ENCODE measurements at places on chromosomes 2 and 18.

- no peak overlapping the region for H3K4me3 ChIP-seq
- H3K4me1 ChIP-seq = no peaks in the 10 kb centered on the region
- no peak for DNase-seq
- H3K27ac ChIP-seq = no peak overlapping the region
- H3K27me3 ChIP-seq = no peaks in the 10 kb centered on the region
These were observed 42.7 kb downstream of the VSNL1 start for GRCh38 chr2:17583166-17583565.

DNA sequence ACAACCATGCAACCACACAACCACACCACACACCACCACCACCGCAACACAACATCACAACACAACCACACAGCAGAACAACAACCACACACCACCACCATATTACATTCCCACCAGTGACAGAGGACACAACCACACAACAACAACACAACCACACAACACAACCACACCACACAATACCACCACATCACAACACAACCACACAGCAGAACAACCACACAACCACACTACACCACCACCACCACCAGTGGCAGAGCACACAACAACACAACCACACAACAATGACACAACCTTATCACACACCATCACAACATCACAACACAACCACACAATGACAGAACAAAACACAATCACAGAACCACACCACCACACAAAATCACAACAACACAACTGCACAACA is 313.0 kb upstream of the MYT1L start:
- H3K4me1 ChIP-seq = no peaks in the 10 kb centered on the region
- no peaks in the 10 kb centered on the region for H3K36me3 ChIP-seq
- no peak for DNase-seq
- H3K27me3 ChIP-seq = no peaks in the 10 kb centered on the region
- H3K27ac ChIP-seq = no peak overlapping the region

DNA sequence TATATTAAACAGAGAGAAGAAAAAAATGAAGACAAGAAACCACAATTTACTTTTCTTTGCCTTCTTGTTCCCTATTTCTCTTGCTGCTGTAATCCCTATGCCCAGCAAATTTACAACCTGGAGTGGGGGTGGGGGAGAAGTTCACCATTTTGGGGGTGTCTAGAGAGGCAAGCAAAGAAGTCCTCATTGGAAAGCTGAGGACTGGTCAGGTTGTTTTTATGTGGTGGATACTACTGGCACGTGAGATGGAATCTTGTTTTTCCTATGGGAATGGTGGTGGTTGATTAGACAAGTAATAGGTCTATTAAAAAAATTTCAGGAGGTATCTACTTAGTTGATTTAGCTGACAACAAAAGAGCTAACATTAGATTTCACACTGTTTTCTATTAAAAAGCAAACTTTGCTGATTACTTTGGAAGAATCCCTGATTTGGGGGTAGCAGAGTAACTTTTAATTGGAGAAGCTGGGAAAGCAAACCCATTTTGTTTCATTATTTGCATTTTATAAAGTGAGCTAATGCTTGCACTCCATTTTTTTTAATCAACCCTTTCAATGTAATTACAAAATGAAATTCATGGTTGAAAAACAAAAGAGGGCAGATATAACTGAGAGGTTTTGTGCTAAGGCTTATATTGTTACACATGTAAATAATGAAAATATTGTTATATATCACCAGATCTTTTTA is 6.0 kb downstream of the POU3F3 start:
- no peaks in the 10 kb centered on the region for H3K36me3 ChIP-seq
- H3K27ac ChIP-seq = no peak overlapping the region
- DNase-seq = no peak
- no peak overlapping the region for H3K4me3 ChIP-seq

- H3K27ac ChIP-seq = no peak overlapping the region
- no peak overlapping the region for H3K4me3 ChIP-seq
- H3K36me3 ChIP-seq = peaks cover 18% of the 10 kb centered on the region
- peak; percentile 47 for DNase-seq
These were observed 25.7 kb downstream of the TGOLN2 start for GRCh38 chr2:85302121-85302520.

DNA sequence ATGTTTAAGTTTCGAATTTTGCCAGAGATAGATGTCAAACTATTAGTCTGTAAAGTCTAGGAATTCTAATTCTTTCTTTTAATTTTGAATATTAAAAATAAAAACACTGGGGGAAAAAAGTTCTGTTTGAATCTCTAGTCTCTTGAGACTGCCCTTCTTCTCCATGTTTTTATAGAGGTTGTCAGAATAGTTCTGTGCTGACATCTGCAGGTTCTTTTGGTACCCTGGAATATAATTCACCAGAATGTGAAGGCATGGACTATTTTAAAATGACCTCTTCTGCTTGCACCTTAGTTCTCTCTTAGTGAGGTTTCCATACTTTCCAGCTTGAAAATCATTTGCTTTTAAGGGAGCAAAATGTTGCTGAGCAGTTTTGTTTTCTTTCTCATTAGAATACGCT is 121.0 kb upstream of the MSTN start:
- H3K27me3 ChIP-seq = peaks cover 7% of the 10 kb centered on the region
- no peak for DNase-seq
- no peak overlapping the region for H3K4me3 ChIP-seq
- H3K4me1 ChIP-seq = peaks cover 35% of the 10 kb centered on the region
- H3K36me3 ChIP-seq = no peaks in the 10 kb centered on the region

- no peak overlapping the region for H3K27ac ChIP-seq
- no peak overlapping the region for H3K4me3 ChIP-seq
- no peaks in the 10 kb centered on the region for H3K36me3 ChIP-seq
- no peaks in the 10 kb centered on the region for H3K4me1 ChIP-seq
- no peak for DNase-seq
These were observed 153.9 kb downstream of the B3GNT2 start for GRCh38 chr2:62349788-62350187.

DNA sequence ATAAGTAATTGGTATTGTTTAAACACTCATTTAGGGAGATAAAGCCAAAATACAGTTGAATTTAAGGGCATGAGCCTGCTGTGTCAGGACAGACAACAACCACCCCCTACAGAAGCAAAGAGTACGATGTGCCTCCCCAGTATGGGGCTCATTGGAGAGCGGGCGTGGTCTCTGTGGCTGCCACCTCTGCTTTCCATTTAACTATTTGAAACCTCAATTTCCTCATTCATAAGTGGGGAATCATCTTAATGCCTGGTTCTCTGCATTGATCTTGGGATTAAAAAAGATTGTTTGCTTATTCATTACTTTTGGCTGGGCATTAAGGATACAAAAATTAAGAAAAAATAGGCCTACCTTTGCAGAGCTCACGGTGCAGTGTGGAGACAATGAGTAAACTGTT is 21.4 kb downstream of the KCNS3 start:
- H3K4me3 ChIP-seq = no peak overlapping the region
- DNase-seq = no peak
- H3K4me1 ChIP-seq = no peaks in the 10 kb centered on the region

DNA sequence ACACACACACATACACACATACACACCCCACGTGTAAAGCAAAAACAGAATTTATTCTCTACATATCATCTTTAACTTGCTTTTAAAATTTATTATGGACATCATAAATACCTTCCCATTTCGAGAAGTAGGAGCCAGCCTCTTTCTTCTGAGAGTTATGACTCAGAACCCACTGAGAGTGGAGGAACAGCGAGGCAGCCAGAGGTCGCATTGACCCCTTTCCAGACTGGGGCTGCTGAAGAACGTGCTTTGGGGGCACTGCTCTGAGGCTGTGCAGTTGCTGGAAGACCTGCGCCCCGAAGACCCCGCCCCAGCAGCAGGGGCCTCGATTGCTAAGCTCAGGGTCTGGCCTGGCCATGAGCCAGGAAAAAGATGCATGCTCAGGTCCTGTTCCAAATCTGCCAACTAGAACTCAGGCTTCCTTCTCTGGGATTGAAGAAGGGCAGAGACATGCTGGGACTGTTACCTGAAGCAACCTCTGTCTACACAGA is 133.8 kb upstream of the TWIST2 start:
- no peaks in the 10 kb centered on the region for H3K36me3 ChIP-seq
- H3K4me3 ChIP-seq = no peak overlapping the region
- H3K27ac ChIP-seq = no peak overlapping the region
- DNase-seq = no peak
- no peaks in the 10 kb centered on the region for H3K27me3 ChIP-seq

GRCh38 chr18:66674286-66674685 is 70.4 kb upstream of the CDH19 start:
- no peaks in the 10 kb centered on the region for H3K4me1 ChIP-seq
- no peaks in the 10 kb centered on the region for H3K36me3 ChIP-seq
- DNase-seq = no peak
- H3K27me3 ChIP-seq = no peaks in the 10 kb centered on the region

DNA sequence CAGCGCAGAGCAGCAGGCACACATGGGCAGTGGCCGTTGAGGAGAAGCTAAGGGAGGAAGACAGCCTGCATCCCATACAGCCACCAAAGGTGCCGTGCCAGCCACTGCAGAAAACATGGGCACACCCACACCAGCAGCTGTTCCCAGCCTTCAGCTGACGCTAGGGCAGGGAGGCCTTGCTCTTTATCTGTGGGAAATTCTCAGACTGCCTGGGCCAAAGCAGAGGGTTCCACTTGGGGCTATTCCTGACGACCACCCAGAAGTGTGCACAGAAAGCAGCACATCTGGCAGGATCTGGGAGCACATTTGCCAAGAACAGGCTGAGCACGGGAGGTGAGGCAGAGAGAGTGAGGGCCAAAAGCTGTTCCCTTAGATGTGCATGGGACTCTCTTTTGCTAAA is 101.3 kb upstream of the SOX11 start:
- no peak for DNase-seq
- H3K4me1 ChIP-seq = no peaks in the 10 kb centered on the region
- no peak overlapping the region for H3K4me3 ChIP-seq
- H3K27ac ChIP-seq = no peak overlapping the region

GRCh38 chr2:217978536-217979150 is 24.2 kb downstream of the TNS1 start:
- peak; percentile 65 for DNase-seq
- no peaks in the 10 kb centered on the region for H3K4me1 ChIP-seq
- H3K4me3 ChIP-seq = peak overlapping the region; percentile 32
- peak overlapping the region; percentile 68 for H3K27ac ChIP-seq

DNA sequence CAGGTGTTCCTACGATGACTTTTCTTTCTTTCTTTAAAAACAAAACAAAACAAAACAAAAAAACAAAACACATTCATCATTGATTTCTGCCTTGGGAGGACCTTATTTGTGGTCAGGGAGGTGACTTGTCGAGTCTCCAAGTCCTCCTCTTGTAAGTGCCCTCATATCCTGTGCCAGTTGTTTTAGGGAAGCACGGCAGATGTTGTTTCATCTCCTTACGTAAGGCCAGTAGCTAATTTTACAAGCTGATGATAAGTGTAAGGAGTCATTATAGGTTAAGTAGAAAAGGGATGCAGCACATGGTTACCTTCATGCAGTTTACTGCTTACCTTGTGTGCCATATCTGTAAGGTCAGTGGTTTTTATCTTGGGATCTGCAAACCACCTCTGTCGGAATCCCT is 52.2 kb downstream of the MRPS9 start:
- DNase-seq = no peak
- H3K36me3 ChIP-seq = peaks cover 9% of the 10 kb centered on the region
- no peaks in the 10 kb centered on the region for H3K4me1 ChIP-seq

GRCh38 chr2:86632672-86633071 is 9.0 kb upstream of the RNF103 start:
- no peaks in the 10 kb centered on the region for H3K27me3 ChIP-seq
- H3K4me1 ChIP-seq = no peaks in the 10 kb centered on the region
- H3K27ac ChIP-seq = no peak overlapping the region
- no peaks in the 10 kb centered on the region for H3K36me3 ChIP-seq
- H3K4me3 ChIP-seq = no peak overlapping the region

- H3K4me1 ChIP-seq = no peaks in the 10 kb centered on the region
- no peaks in the 10 kb centered on the region for H3K36me3 ChIP-seq
- H3K27me3 ChIP-seq = no peaks in the 10 kb centered on the region
- H3K27ac ChIP-seq = no peak overlapping the region
- H3K4me3 ChIP-seq = no peak overlapping the region
These were observed 159.4 kb downstream of the GALNT14 start for GRCh38 chr2:30978854-30979253.

GRCh38 chr2:58908501-58909154 is 667.5 kb upstream of the FANCL start:
- no peak overlapping the region for H3K27ac ChIP-seq
- no peaks in the 10 kb centered on the region for H3K4me1 ChIP-seq
- no peak for DNase-seq
- H3K27me3 ChIP-seq = no peaks in the 10 kb centered on the region
- H3K36me3 ChIP-seq = no peaks in the 10 kb centered on the region

GRCh38 chr2:166516712-166517303 is 22.8 kb upstream of the SCN7A start:
- no peaks in the 10 kb centered on the region for H3K27me3 ChIP-seq
- no peak for DNase-seq
- no peaks in the 10 kb centered on the region for H3K36me3 ChIP-seq
- no peak overlapping the region for H3K27ac ChIP-seq

DNA sequence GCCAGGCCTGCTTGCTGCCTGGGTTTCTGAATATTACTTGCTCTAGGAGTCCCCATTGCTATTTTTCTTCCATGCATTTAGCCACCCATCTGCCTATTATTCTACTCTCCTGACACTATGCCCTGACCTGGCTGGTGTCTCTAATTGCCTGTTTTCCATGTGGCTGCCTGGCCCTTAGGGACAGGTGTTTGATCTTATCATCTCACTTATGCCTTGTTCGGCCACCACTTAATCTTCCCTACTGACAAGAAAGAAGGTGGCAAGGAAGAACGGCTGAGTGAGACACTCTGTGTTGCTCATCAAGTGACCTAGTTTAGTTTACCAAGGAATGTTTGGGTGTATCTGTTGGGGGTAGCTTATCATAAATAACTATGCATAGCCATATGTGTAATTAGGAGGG is 50.4 kb upstream of the RAPH1 start:
- no peaks in the 10 kb centered on the region for H3K36me3 ChIP-seq
- no peaks in the 10 kb centered on the region for H3K27me3 ChIP-seq
- H3K27ac ChIP-seq = no peak overlapping the region
- no peak for DNase-seq
- no peaks in the 10 kb centered on the region for H3K4me1 ChIP-seq
- no peak overlapping the region for H3K4me3 ChIP-seq

- H3K4me1 ChIP-seq = no peaks in the 10 kb centered on the region
- no peak overlapping the region for H3K4me3 ChIP-seq
- H3K27me3 ChIP-seq = no peaks in the 10 kb centered on the region
- H3K36me3 ChIP-seq = no peaks in the 10 kb centered on the region
- no peak for DNase-seq
These were observed 187.3 kb downstream of the PID1 start for GRCh38 chr2:229083606-229084340.

DNA sequence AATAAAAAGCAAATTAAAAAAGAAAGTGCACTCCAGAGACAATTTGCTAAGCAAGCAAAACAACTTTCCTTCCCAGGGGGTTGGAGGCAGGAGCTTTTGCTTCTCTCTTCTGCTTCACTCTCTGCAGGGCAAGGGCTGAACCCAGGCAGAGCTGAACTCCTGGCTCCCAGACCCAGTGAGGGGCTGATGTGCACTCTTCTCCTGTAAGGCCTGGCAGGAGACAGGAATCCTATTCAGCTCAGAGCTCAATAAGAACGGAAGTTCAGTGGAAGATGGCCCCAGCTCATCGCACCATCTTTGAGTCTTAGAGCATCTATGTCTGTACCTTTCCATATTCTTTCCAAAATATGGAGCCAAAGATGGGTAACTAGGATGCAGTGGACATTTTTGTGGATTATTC is 29.1 kb downstream of the CIB4 start:
- no peaks in the 10 kb centered on the region for H3K27me3 ChIP-seq
- peak overlapping the region; percentile 26 for H3K27ac ChIP-seq
- no peaks in the 10 kb centered on the region for H3K36me3 ChIP-seq
- H3K4me1 ChIP-seq = no peaks in the 10 kb centered on the region
- no peak for DNase-seq
